Activated naive CD4-positive, alpha-beta T cell treated with anti-CD3 and anti-CD28 coated beads for 36 hours (primary cell): ENCODE measurements at places on chromosomes 12 and 14. TPM values are rescaled to one million over a fixed set of nuclear protein-coding genes. Genes with fewer than 3 reads are reported as not detected.

- no peak for DNase-seq
- H3K36me3 ChIP-seq: no peaks in the 10 kb centered on the region
- H3K27ac ChIP-seq: no peak overlapping the region
- no peak overlapping the region for H3K4me3 ChIP-seq
- H3K27me3 ChIP-seq: no peaks in the 10 kb centered on the region
Measured at GRCh38 chr12:30994274-30994673, 67.7 kb downstream of the TSPAN11 start.

DNA sequence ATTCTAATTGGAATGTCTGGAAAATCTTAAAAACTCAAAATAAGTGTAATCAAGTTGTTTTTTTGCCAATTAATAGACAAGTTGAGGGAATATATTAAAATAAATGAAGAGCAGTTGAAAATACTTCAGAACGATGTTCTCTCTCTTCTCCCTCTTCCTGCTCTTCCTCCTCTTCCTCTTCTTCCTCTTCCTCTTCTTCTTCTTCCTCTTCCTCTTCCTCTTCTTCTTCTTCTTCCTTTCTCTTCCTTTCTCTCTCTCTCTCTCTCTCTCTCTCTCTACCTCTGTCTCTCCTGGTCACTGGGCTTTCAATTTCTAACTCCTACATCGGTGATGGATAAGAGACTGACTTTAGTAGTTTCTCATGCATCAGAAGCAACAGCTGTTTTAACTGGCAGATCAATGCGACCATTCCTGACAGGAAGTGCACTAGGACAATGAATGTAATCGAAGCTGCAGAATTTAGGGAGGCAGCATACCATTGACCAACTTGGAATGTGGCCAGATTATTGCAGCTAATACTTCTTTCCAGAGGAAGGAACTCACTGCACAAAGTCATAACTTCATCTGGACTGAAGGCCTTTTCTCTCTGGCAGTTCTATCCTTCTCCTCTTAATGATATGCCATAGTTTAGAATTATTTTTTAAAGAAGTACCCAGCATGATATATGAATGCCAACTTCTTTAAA, 13.8 kb upstream of the TMTC2 start:
- no peak overlapping the region for H3K27ac ChIP-seq
- no peak for DNase-seq
- no peaks in the 10 kb centered on the region for H3K4me1 ChIP-seq
- no peaks in the 10 kb centered on the region for H3K36me3 ChIP-seq
- no peak overlapping the region for H3K4me3 ChIP-seq

DNA sequence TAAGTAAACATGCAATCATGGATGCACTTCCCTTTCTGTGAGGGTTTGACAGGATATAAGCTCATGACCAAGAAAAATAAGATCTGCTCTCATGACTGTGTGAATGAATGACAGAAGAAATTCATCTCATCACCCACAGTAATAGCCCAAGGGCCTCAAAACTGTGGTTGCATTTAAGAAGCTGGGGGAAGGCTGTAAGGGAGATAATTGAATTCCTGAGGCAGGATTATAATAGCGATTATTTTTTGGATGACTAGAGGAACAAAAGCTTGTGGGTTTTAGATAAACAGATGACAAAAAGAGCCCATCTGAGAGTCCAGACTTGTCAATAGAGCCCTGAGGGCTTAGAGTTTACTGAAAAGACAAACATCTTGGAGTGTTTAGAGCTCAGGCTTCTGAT, 161.2 kb downstream of the NTF3 start:
- H3K4me1 ChIP-seq: no peaks in the 10 kb centered on the region
- no peak overlapping the region for H3K4me3 ChIP-seq
- no peak overlapping the region for H3K27ac ChIP-seq
- no peak for DNase-seq

DNA sequence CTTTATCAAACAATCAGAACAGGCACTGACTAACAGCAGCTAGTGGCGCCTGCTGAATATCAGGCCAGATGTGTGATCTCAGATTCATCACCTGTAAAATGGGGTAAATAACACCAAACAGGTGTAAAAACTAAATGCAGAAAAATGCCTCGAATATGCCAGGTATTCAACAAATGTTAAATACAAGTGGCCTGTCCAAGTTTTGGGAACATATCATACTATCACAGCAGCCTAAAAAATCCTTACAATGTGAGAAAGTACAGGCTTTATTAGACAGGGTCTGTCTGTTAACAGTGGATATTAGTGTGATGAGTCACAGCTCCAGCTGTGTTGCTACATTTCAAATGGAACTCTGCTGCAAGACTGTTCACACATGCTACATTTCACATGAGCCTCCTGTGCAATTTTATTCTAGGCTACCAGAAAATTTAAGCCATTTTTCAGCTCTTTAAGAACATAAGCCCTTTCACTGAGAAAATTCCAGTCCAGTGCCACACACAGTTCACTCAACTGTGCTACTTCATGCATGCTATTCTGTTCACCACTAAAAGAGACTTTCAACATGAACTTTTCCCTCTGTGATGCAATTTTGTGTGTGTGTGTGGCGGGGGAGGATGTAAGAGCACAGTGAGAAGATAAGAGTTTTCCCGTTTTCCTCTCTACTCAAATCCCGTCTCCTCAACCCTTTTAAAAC, 56.7 kb downstream of the MSRB3 start:
- H3K36me3 ChIP-seq: no peaks in the 10 kb centered on the region
- H3K4me1 ChIP-seq: no peaks in the 10 kb centered on the region
- no peak overlapping the region for H3K27ac ChIP-seq
- no peak overlapping the region for H3K4me3 ChIP-seq

The C12orf54 gene
- not detected for total RNA-seq
